Activated effector memory CD4-positive, alpha-beta T cell treated with Interleukin-2 at 50 U/mL for 16 hours (primary cell): ENCODE measurements at places on chromosomes 16 and 17.

DNA sequence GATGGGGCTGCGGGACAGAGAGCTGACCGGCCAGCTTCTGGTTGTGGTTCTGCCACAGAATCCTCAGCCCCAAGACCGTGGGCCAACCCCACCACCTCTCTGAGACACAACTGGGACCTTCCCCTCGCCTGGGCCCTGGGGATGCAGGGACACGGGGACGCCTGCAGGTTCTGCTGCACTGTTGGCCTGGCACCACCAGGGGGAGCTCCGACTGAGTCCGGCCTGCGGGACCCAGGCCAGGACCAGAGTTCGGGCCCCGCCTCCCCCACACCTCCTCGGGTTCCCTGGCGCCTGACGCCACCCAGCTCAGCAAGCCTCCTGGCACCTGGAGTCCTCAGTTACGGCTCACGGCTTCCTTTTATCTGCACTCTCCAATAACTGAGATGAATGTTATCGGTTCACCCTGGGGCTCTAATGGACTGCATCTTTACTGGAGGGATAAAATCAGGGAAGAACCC is 27.3 kb downstream of the TBC1D16 start:
- peak; percentile 54 for DNase-seq

DNA sequence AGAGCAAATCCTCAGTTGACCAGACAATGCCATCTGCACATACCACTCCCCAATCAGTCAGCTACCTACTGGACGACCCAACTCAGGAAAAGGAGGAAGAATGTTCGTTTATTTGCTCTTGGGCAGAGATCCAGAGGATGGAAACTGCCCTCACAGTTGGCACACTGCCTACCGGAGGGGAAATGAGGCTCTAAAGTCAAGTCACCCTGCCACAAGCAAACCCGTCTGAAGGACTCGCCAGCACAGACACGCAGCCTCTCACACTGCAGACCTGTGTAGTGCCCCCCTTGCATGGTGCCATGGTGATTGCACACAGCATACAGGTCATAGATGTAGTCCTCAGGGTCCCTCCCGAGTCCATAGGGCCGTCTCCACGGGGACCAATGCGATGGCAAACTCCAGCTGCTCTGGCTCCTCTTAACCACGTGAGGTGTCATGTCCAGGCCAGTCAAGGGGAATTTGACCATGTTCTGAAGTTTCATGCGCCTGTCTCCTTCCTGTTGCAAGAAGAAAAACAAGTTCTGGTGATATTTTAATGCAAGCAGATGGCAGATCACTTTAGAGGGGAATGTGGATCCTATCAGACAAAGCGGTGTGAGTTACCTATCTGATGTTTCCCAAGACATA is 69.5 kb downstream of the USP31 start:
- no peak for DNase-seq

DNA sequence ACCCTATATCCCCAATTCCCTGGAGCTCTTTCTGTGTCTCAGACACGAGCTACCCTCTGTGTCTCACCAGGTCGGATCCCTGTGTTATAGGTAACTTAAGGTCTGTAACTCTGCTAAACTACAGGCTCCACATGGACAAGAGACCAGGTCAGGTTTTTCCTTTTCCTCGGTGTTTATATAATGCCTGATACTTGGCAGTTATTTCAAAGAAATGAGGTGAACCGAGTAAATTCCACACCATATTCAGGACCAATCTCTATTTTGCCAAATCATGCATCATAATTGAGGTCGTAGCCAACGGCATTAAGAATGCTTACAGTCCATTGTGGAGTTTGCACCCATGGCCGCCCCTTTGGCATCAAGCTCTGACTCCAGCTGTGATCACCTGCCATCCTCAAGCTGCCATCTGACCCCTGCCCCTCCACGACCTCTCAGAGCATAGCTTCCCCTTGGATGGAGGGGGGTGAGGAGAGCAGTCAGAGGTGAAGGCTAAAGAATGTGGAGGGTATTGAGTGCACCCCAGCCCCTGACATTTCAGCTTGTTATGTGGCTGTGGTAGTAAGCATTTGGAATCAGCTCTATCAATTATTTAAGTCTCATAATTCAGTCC is 434.7 kb upstream of the RBFOX1 start:
- DNase-seq = no peak

- no peak for DNase-seq
These were observed 246.4 kb downstream of the XYLT1 start for GRCh38 chr16:17224350-17224749.

DNA sequence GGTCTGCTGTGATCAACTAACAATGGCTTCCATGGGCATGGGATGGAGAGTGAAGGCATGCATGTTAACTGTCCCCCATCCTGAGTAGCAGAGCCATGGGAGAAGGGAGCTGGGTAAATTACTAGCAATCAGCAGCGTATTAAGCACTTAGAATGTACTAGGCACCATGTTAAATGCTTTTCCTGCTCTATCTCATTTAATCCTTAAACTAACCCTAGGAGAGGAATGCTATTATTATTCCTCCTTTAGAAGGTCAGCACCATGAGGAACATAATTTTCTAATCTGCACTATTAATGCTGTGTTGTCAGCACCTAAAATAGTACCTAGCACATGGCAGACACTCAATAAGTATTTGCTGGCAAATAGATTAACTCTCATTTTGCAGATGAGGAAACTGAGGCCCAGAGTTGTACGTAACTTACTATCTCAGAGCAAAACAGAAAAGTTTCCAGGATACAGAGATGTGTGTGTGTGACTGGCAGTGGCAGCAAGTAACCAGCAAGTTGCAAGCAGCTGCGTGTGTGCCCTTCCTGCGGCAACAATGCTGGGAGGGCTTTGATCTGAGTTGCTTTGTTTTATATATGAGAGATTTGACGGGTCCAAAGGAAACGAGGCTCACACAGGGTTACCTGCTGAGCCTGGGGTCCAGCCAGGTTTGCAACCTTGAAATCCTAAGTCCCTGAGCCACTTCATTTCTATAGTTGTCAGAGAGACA is 6.5 kb upstream of the KLHL36 start:
- no peak for DNase-seq

- DNase-seq = no peak
These were observed 517.3 kb upstream of the ZFHX3 start for GRCh38 chr16:73565263-73565662.

GRCh38 chr17:35245196-35245486 is 2.3 kb downstream of the SLFN5 start:
- no peak for DNase-seq

- no peak for DNase-seq
These were observed 42.9 kb downstream of the HAPSTR1 start for GRCh38 chr16:9134306-9134705.

DNA sequence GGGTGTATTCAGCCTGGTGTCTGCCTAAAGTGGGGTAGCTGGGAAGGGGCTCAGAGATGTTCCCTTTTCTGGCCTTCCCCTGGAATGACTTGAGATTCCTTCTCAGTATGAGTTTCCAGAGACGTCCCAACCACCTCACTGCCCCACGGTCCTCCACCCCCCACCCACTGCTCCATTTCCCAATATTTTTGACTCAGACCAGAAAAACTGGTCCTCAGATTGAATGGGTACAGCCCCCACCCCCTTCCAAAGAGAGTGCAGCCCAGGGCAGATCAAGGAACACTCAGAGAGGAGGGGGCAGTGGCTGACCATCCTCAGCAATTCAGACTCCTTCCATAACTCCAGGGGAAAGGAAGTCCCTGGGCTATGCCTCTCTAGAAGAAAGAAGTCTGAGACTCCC is 3.2 kb downstream of the ACLY start:
- no peak for DNase-seq

- DNase-seq = no peak
These were observed 3.5 kb upstream of the ITGAE start for GRCh38 chr17:3804503-3804931.

DNA sequence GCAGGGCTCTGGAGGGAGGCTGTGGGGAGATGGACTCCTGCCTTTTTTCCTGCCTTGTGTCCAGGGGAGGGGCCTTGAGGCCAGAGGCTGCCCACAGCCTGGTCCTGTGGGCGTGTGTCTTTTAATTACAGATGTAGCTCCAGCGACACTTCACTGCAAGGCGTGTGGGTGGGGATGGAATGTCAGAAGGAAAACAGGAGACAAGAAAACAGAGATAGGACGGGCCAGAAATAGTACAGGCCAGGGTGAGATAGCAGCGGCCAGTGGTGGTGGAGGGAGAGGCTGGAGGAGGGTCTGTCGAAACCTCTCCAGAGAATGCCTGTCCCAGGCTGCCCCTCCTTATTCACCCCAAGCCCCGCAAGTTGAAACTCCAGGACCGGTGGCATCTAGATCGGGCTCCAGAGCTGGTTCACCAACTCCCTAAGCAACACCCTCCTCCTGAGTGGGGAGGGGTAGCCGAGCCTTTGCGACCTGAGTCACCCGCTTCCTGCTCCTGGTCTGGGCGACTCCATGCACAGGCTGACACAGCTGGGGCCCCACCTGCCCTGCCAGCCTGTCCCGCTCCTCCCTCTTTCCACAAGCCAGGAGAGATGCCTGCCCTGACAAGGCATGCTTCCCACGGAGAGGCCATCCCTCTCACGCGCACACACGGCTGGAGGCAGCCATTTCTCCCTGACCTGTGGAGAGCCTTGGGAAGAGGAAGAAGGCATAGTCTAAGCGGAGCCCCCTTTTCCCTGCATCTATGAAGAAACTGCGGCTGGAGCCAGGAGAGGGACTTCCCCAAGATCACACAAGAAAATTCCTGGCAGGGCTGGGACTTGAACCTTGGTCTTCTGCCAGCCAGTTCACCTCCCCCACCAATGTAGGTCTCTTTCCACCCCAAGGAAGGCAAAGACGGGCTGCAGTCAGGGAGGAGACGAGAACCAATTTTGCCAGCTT is 6.6 kb upstream of the JUP start:
- DNase-seq = no peak

DNA sequence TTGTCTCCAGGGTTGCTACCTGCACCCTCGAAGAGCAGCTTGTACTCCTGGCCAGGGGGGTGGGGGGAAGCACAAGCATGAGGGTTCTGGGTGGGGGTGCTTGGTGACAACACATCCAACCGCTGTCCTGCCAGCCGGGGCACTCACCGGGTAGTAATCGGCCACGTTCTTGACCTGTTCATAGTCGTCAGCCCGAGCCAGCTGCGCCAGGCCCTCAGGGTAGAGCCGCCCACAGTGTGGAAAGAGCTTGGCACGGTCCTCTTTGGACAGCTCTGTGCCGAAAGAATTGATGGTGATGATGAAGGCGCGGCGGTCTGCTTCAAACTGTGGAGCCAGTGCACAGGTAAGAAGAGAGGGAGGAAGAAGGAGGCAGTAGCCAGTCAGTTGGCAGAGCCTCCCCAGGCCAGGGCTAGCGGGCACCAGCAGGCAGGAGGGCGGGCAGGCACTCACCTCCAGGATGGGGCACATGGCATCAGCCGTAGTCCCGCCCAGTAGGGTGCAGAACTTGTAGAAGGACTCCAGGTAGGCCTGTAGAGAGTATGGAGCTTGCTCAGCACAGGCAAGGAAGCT is 8.0 kb downstream of the HSD11B2 start:
- DNase-seq = no peak

GRCh38 chr16:80441935-80442334 is 98.9 kb upstream of the DYNLRB2 start:
- DNase-seq = no peak

DNA sequence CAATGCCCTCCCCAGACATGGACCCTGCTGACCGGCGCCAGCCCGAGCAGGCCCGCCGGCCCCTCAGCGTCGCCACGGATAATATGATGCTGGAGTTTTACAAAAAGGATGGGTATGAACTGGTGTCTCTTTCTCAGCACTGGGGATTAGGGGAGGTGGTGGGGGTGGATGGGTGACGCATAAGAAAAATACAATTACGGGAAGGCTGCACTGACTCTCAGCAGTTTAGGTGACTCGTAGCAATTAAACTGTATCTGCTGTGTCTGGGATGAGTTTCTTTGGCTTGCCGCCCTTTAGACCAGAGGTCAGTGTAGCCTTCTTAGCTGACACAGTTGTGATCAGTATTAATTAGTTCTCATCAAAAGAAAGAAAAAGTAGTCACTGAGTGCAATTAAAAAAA is 59.0 kb downstream of the ELAC2 start:
- DNase-seq = no peak

DNA sequence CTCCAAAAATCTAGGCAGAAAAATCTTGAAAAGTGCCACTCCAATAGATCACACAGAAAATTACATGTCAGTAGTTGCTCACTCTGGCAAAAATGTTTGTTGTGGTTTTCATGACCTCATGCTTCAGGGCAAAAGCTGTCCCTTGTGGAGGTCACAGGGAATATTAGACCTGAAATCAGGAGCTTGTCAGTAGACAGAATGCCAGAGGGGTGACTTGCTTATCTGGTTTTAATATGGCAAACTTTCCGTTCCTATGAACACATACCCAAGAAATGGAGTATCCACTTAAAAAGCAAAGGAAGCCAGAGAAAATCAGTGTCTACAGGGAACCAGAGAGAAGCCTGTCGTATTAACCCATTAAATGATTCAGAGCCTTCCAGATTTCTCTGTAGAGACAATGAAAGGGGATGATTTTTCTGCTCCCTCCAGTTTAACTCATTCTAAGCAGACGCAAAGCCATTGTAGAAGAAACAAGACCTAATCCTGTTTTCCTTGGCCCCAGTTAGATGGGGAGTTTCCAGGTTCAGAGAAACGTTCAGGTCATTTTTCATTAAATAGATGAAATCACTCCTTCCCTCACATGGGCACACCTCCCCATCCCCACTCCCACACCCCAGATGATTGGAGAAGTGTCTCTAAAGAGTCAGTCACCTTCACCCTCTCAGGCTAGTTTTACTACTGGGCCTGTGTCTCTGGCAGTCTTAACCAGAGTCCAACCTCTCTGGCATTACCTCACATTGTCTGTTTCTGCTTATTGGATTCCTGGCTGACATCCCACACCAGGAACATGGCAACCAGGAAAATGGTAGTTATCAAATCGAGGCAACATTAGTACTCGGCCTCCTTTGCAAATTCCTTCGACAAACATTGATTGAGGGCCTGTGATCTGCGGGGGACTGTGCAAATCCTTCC is 6.0 kb downstream of the SOX9 start:
- no peak for DNase-seq

GRCh38 chr16:72122308-72122707 is 28.7 kb downstream of the DHX38 start:
- DNase-seq = no peak

DNA sequence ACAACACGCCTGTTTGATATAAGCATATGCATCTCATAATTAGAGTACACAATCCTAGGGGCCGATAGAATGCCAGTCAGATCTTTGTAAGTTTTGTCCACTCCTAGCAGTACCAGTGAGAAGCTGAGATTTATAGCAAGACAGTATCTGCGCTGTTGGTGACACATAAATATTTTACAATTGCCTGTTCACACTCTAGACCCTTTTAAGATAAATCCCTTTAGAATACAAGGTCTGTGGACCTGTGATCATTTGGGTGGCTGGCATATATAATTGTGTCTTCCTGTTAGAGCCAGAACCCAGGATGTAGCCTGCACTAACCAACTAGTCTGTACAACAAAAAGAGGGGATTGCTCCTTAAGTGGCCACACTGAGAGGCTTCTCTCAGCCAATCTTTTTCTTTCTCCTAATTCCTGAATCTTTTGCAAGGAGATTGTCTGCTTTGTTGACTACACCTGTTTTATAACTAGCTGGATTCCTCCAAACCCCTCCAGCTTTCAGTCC is 74.7 kb downstream of the WIPI1 start:
- no peak for DNase-seq

- DNase-seq = no peak
These were observed 80.0 kb downstream of the KCNJ18 start for GRCh38 chr17:21772321-21772720.
